ENCODE measurements at places on chromosomes 11 and 22.

- peak; percentile 64 for DNase-seq
Measured at GRCh38 chr11:11975201-11976092, 33.0 kb downstream of the DKK3 start.

DNA sequence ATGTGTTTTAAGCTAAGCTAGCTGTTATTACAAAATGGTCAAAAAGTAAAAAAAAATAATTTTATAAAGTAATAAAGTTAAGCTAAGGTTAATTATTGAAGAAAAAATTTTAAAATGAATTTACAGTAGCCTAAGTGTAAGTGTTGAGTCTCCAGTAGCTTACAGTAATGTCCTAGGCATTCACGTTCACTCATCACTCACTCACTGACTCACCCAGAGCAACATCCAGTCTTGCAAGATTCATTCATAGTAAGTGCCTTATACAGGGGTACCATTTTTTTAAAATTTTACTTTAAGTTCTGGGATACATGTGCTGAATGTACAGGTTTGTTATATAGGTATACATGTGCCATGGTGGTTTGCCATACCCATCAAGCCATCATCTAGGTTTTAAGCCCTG is 11.6 kb upstream of the OOSP4B start:
- DNase-seq, result no peak

DNA sequence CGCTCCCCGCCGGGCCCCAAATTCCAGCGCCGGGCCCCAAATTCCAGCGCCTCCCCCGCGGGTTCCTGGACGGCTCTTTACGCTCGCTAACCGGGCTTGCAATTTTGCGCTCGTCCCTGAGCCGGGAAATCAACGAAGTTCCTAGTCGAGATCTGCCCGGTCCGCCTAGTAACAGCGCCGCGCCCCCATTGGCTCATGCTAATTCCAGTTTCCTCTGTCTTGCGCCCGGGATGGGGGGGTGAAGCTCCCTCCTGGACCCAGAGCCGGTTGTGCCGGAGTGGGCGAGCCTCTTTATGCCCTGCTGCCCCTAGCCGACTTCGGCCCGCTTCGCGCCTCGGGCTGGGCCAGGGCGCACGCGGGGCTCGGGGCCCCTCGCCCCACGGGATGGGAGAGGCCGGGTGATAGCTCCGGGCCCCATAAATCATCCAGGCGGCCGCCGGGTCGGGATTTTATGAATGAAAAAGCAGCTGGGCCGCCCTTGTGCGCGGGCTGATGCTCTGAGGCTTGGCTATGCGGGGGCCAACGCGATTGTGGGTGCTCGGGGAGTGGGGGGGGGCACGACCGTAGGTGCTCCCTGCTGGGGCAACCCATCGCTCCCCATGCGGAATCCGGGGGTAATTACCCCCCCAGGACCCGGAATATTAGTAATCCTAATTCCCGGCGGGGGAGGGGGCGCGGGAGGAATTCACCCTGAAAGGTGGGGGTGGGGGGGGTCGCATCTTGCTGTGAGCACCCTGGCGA is 1.8 kb upstream of the CCND1 start:
- peak; percentile 99 for DNase-seq

GRCh38 chr11:119338965-119339588 is 1.6 kb downstream of the C1QTNF5 start:
- DNase-seq, result no peak

Measured in mesendoderm (in vitro differentiated cells).